CD4-positive, alpha-beta T cell treated with Interleukin-15 for 1 hour (primary cell): ENCODE measurements at places on chromosomes 1 and 21.

DNA sequence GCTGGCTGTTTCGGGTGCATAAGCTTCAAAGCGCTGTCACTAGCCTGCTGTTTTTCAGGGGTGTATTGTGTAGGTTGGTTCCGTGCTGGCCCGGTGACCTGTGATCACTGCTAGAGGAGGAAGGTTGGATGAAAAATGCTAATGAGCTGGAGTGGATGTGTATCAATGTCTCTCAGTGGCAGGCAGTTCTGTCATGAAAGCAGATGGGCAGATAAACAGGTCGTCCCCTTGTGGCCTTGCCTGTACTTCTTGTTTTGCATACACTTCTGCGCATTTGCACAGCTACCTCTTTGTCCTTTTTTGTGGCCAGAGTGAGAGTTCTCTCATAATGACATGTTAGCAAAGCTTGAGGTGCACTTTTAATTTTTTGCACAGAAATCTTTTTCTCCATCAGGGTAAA is 2.9 kb downstream of the SELENON start:
- DNase-seq, result no peak

DNA sequence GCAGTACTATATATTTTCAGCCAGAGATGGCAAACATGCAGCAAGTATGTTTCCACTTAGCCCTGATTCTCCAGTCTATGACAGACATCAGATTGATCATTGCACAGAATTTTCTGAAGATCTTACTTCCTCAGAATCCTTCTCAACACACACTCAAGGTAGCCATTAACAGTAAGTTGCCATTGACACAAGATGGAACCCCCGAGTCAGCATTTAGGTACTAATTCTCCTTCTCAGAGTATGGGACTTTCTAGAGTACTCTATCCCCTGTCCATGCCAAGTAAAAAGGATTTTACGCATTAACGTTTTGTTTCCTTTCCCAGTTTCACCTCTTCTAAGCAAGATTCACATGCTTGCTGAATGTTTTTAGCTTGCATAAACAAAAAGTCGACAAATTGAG is 63.5 kb downstream of the SGIP1 start:
- DNase-seq, result no peak

- peak; percentile 73 for DNase-seq
These were observed 121.2 kb downstream of the SLC45A1 start for GRCh38 chr1:8439015-8439702.

- DNase-seq, result no peak
These were observed at the start of gene TEDDM1 for GRCh38 chr1:182400567-182400966. TEDDM1 (minus strand) TSS chr1:182400667; CDS start chr1:182400485, 182 bp downstream.

GRCh38 chr21:38631206-38631605 is 132.9 kb upstream of the ERG start:
- no peak for DNase-seq

DNA sequence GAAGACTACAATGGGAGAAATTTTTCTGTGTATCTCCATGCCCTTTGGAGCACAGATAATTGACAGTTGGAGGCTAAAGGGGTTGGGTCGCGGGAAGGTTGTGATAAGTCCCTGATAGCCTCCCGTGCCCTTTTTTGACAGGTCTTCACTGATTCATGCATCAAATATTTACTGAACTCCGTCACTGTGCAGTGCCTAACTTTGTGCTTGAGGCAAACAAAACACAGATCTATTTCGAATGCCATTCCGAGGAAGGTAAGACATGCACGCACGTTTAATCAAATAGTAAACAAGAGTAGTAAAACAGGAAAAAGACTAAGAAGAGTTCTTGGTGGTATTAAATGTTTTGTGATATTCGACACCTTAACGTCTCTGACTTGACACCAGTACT is 494 bp upstream of the PIP5K1A start:
- no peak for DNase-seq

DNA sequence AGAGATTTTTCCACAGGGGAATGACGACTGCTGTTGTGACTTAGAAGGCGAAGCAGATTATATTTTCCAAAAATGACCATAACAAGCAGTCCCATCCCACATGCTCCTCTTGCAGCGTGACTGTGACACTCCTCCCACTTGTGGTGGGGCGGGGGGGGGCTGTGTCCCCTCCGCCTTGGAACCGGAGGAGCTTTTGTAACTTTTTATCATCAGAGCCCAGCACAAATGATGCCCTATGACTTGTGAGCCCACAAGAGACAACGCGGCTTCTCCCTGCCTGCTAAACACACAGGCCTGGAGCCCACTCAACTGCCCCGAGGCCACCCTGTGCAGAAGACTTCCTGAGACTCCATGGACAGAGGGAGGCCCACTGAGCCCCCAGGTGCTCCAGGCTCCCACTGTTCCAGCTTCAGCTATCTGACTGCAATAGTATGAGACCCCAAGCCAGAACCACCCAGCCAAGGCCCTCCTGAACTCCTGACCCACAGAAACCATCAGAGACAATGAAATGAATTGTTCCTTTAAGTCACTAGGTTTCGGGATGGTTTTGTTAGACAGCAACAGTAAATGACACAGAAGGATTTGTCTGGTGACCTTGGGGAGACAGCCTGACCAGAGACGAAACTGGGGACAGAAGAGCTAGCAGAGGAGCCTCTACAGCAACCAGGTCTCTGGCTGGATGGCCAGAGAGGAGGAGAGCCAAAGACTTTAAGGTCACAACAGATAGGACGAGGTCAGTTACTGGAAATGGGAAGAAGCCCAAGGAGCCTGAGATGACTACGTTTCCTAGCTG is 58.8 kb downstream of the CAPZB start:
- no peak for DNase-seq

DNA sequence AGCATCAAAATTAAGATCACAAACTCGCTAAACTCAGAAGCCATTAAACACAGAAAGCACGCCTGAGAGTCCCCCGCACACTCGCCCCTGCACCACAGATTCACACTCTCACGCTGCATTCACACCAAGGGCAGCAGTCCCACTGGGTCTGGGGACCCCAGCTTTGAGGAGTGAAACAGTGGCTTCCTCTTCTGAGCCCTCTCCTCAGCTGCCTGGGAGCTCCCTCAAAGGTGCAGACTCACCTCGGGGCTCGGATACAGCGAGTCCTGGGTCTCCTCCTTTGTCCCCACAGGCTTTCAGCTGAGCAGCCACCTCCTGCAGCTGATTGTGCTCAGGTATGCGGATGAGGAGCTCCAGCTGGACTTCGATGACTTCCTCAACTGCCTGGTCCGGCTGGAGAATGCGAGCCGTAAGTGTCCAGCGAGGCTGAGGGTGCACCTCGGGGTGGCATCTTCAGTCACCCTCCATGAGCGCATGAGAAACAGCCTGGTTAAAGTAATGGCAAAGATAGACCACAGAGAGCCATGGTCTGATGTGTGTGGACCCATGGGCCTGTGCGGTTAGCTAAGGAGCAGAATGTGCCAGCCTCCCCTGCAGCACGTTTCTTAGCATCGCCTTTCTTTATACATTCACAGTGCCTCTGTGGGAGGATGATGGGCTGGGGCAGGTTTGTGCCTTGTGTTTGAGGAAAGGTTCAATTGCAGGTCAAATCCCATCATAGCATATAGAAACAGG is 47.9 kb downstream of the CAPN9 start:
- no peak for DNase-seq

DNA sequence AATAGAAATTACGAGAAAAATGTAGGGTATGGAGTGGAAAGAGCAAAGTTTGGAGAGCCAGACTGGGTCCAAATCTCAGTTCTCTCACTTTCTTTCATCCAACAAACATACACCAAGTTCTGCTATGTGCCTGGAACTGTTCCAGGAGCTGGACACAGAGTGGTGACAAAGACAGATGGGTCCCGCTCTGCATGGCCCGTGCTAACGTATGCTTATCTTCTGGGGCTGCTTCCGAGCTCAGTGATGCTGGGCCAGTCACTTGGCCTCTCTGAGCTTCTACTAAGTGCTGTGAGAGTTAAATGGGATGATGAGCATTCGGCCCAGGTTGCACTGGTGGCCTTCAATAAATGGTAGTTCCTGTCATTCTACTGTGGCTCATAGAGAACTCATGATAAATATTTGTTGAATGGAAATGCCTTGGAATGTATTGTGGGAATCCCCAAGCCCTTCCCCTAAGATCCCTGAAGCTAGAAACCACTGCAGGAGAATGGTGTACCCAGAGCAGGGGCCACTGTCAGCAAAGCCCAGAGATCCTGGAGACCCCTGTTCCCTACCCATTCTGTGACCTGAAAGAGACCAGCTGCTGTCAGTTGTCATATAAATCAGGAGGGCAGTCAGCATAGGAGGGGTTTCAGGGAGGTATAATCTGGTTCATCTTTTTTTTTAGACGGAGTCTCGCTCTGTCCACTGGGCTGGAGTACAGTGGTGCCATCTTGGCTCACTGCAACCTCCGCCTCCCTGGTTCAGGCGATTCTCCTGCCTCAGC is 3.8 kb downstream of the LEMD1 start:
- no peak for DNase-seq

DNA sequence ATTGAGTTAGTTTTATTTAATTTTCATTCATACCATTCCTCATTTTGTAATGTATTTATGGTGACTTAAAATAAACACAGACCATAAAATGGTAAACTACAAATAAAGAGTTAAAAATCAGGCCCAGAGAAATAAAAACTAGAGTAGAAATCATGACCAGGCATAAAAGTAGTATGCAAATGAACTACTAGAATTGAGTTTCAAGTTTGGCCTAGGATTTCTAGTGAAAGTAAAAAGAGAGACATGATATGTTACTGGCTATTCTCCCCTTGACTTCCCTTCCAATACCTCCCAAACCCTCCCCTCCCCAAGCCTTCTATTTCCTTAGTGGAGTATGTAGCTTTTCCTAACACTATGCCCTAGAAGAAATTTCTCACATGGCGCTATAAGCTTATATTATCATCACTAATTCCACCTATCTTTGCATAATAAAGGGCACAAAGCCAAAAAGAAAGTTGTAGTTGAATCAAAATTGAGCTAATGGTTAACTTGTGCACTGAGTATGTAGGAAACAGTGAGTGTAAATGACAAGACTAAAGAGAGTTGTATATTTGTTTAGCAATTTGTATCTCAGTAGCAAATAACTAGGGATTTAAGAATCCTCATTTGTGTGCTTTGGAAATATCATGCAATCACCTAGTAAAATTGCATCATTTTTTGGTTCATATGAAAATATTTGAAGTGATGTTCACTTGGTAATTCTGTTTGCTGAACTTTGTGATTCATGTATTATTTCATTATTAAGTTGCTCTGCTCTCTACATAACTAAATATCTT is 29.7 kb upstream of the CDC14A start:
- DNase-seq, result no peak

- DNase-seq, result no peak
These were observed 53.2 kb downstream of the SAMSN1 start for GRCh38 chr21:14492931-14493330.

DNA sequence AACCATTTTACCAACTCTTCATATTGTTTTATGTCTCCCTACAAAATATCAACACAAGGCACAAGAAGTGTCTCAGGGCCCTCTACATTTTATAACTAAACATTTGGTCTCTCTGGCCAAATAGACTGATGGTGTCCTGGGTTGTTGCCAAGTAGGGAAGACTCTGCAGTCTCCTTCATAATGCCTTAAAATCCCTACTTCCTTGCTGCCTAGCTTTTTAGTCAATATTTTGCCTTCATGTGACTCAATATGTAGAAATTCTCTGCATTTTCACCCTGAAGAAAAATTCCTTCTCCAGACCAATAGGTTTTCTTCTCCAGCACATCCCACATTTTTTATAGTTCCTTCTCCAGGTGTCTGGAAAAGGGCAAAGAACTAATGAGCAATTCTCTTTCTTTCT is 72.6 kb upstream of the IPO9 start:
- DNase-seq, result no peak

DNA sequence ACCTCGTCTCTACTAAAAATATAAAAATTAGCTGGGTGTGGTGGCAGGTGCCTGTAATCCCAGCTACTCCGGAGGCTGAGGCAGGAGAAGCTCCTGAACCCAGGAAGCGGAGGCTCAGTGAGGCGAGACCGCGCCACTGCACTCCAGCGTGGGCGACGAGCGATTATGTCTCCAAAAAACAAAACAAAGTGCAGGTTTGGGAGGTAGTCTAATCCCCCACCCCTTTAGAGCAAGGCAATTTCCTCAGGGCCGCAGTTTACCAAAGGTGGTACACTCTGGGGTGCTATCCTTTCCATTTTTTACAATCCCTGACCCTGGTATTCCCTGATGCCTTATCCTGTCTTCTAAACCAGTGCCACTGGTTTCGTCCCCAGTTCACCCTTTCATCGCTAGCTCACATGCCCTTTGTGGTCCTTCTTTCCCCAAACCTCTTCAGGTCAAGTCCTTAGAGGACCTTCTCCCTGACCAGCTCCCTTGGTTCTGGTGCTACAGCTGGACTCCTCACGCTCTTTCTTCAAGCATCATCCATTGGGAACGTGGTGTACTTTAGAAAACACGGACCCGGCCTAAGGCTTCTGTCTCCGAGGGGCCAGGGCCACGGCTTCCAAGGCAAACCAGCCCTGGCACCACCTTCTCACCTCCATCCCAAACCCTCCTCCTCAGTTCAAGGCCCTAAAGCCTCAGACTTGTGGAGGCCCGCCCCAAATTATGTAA is 873 bp downstream of the IFT25 start:
- no peak for DNase-seq

GRCh38 chr1:44037154-44037553 is 5.9 kb upstream of the SLC6A9 start:
- no peak for DNase-seq

GRCh38 chr1:93907718-93908117 is 1.5 kb downstream of the GCLM start:
- no peak for DNase-seq

DNA sequence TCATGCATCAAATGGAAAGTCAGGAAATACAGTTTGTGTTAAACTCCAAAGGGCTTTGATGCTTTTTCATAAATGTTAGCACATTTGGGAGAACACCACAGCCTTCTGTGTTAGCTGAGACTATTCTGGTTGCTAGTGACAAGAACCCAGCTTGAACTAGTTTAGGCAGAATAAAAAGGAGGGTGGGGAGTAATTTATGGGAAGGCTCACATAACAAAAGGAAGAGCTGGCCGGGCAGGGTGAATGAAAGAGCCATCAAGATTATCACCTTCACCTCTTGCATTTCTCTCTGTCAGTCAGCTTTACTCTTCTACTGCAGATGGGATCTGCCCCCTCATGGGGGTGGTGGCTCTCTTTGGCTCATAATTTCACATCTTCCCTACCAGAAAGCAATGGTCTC is 75.4 kb upstream of the VTCN1 start:
- no peak for DNase-seq

GRCh38 chr21:46023555-46023954 is 42.0 kb downstream of the COL6A1 start:
- DNase-seq, result no peak

DNA sequence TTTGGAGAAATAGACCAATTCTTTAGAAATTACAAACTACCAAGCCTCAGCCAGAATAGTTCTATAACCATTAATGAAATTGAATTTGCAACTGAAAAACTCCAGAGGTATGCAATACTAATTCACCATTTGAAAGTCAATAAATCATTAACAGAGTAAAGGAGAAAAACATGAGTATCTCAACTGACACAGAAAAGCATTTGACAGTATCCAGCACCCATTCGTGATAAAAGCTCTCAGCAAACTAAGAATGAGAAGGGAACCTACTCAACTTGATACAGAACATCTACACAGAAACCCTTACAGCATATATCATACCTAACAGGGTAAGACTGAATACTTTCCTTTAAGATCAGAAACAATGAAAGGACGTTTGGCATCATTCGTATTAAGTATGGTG is 54.3 kb downstream of the ST6GALNAC5 start:
- no peak for DNase-seq

- DNase-seq, result no peak
These were observed 116.2 kb downstream of the HMCN1 start for GRCh38 chr1:185850366-185850765.
